ENCODE measurements at places on chromosomes 5 and 9.

GRCh38 chr9:117703537-117703936 is 666 bp upstream of the TLR4 start:
- DNase-seq, result no peak

DNA sequence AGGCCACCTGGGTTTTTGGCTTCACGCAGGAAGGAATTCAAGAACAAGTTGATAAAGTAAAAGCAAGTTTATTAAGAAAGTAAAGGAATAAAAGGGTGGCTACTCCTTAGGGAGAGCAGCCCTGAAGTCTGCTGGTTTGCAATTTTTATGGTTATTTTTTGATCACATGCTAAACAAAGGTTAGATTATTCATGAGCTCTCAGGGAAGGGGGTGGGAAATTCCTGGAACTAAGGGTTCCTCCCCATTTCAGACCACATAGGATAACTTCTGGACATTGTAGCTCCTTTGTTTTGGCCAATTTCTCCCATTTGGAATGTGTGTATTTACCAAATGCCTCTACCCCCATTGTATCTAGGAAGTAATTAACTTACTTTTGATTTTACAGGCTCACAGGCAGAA is 63.9 kb upstream of the SYK start:
- no peak for DNase-seq

GRCh38 chr9:89781838-89782540 is 177.2 kb downstream of the GADD45G start:
- DNase-seq, result no peak

DNA sequence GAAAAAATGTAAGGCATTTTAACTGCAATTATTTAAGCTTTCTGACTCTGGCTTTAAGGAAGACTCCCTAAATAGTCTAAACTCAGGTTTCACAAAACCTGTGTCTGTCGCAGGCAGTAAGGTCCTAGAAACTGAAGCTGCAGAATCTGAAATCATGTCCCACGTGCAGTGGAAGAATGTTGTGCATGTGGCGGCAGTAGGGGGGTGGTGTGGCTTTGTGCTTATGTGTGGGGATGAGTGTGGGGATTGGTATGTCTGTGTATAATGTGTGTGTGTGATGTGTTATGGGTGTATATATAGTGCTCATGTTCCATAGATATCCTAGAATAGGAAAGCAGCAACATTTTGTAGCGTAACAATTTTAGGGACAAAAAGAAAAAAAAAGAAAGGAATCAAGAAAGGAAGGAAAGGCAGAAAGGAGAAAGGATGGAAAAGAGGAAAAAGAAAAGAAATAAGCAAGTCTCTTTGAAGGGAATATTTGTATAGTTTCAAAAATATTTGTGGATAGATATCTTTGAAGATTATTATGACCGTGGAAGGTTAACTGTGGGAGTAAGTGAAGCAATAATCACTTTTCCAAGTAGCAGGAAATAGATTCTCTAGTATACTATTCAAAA is 6.6 kb downstream of the ANKDD1B start:
- no peak for DNase-seq

- no peak for DNase-seq
Measured at GRCh38 chr9:88502552-88503034, 32.4 kb upstream of the NXNL2 start.

Measured in AG09309 (cell line).